ENCODE measurements at places on chromosomes 12 and 14. TPM values are rescaled to one million over a fixed set of nuclear protein-coding genes. Genes with fewer than 3 reads are reported as not detected.
A peak's percentile ranks its signal among the peaks of the same experiment; 100 is the strongest.

- ATAC-seq: no peak
Observed at GRCh38 chr14:68160779-68161546, 341.4 kb downstream of the RAD51B start.

DNA sequence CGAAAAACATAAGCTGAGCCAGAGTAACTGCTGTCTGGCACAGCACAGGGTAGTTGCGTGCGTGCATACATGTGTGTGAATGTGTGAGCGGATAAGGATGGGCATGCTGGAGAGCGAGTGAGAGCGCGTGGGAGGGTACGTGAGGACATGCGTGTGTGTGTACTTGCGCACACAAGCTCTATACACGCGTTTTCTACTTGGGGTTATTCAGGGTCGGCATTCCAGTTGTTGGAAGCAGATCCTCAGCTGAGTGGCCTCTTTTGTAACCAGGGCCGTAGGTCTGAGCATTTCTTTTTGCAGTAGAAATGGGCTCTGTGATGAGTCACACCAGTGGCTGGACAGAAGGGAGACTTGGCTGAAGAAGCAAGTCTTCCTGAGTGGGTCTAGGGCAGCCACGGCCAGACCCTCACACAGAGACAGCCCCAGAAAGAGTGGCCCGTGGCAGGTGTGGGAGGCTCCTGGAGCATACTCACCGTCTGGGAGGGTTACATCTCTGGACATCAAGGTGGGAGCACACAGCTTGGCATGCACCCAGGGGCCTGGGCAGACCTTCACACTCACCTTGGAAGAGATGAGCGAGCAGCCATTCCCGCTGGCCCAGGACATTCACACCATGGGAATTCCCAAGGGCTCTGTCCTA, 78.0 kb downstream of the LRRC74A start:
- ATAC-seq: peak; percentile 83

DNA sequence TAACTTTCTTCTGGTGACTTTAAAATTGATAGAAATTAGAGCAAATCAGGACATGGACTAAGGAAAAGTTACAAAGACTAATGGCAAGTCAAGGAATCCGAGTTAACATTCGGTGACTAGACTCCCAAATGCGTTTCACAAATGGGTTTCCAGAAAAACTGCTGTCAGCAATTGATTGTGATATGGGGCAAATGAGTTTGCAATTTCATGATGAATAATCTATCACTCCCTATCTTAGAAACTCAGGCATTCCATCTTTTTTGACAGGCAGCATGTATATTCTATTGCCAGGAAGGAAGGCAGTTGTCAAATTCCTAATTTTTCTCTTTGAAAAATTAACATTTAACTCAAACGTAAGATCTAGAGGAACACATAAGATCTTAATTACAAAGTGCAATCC, 40.5 kb upstream of the PLXNC1 start:
- ATAC-seq: no peak

DNA sequence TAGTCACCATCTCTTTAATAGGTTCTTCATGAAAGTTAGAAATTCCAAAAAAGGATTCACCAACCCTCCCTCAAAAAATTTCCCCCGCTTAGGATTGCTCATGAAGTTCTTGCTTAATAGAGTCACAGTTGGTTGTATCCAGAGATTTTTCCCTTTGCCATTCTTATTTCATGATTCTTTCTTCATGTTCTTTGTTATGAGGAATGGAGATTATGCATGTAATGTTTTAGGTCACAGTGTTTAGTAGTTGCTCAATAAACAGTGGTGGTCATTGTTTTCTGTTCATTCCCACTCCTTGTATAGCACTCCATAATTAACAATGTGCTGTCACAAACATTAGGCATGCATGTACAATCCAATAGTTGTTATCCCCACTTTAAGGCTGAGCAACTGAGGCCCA, 51.2 kb upstream of the RTRAF start:
- no peak for ATAC-seq

GRCh38 chr12:42444192-42444943, 118.4 kb downstream of the PPHLN1 start:
- no peak for ATAC-seq

DNA sequence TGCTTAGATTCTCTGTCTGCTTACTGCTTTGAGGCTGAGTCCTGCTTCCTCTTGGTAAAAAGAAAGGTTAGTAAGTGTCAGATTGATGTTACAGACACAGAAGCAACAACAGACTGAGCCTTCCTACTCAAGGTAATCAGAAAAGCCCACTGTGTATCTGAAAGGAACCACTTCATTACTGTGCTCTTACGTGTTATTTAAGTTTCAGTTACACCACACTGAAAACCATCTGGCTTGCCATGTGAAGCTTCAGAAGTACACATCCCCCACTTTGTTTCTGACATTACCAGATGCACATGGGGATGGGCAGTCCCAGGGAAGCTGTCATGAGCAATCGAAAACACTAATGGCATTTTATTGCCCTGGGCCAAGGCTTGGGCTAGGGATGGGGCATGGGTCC, 1290.1 kb downstream of the AACS start:
- ATAC-seq: no peak

DNA sequence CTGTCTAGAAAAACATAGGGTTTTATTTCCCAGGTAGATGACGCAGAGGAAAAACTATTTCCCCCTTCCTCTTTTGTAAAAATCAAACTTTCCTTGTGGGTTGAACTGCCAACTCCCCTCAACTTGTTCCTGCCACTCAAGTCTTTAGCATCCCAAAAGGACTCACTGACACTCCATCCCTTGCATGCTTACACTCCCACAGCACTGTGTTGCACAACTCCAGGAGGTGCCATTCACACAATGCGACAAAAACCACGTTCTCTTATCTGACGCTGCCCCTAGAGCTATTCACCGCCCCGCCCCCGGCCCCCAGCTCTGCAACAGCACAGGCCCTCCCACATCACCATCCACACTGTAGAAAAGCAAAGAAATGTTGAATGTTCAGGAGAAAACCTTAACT, 16.9 kb upstream of the STON2 start:
- no peak for ATAC-seq

DNA sequence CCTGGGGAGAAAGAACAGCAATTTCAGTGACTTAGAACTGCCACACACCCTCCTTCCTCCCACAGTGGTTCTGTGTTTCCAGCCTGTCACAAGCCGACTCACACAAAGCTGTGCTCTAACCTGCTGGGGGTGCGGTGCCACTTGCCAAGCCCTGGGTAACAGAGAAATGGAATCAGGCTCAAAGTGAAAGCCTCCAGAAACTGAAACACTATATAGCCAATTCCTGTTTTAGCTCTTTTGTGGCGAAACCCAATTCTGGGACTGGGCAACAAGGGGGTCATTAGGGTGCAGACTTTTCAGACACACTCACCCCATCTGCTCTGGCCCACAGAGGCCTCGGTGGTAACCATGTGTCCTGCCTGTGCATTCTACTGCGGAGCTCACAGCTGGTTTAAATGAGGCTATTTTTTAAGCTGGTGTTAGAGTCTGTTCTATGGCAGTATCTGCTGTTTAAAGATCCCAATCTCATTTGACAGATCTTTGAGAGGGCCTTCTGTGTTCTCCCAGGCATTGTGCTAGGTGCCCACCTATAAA, 15.2 kb upstream of the ACTR6 start:
- ATAC-seq: no peak

DNA sequence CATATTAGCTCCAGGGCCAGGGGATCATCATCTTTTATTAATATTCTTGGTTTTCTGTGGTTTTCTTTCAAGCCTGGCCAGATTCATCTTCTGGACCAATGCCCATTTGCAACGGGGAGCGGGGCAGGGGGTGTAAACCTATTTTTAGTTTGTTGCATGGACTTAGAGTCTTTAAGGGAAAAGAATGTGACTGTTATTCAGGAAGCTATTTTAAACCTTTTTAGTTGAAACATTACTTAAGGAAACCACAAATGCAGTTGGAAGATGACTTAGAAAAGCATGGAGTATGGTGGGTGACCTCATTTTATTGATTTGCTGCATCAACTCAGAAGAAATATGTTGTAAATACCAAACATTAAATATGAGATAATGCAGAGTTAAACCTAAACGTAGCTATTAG, 368.4 kb upstream of the E2F7 start:
- no peak for ATAC-seq

Gene LRRC9
- not detected for total RNA-seq

Gene TRHDE
- total RNA-seq: 0.81 TPM

Gene MYO1H
- total RNA-seq: not detected

- ATAC-seq: no peak
Observed at GRCh38 chr12:124088217-124088907, 115.3 kb downstream of the ZNF664 start.

DNA sequence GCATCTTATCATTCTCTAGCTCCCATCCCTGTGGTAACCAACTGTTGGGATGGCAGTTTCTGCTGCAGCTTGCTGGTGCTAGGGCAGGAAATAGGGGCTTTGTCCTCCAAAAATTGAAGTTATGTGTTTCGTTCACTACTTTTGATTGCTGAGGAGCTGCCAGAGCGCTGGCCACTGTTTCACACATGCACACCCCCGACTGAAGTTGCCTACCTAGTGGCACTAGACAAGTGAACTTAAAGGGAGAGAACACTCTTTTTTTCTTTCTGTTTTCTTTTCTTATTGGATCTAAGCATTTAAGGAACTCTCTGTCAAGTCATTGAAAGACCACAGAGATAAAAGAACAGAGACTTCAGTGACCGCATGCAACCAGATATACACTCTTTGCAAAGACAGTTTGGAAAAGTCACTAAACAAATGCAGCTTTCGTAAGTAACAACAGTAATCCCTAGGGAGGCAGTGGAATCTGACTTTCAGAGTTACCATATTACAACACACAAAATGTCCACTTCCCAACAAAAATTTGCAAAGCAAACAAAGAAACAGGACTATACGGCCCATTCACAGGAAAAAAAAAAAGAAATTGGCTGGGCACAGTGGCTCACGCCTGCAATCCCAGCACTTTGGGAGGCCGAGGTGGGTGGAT, 12.0 kb downstream of the TFCP2 start:
- ATAC-seq: no peak

GRCh38 chr14:22573804-22574203, 15.2 kb downstream of the DAD1 start:
- no peak for ATAC-seq

DNA sequence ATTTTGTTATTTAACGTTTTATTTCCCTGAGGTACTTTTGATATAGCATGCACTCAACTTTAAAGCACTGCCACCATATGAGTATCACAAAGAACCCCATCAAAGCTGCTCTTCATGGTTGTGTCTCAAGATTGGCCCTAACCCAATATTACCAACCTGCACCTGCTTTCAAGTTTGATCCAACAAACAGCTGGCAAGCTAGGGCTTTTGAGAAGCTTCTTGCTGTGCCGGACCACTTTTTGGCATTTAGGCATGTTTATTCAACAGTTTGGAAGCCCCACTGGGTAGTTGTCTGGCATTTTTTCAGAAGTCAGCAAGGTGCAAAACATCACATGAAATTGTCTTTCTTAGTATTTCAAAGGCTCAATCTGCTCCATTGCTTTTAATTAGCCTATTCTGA, 137.2 kb upstream of the PLEKHA5 start:
- ATAC-seq: no peak

DNA sequence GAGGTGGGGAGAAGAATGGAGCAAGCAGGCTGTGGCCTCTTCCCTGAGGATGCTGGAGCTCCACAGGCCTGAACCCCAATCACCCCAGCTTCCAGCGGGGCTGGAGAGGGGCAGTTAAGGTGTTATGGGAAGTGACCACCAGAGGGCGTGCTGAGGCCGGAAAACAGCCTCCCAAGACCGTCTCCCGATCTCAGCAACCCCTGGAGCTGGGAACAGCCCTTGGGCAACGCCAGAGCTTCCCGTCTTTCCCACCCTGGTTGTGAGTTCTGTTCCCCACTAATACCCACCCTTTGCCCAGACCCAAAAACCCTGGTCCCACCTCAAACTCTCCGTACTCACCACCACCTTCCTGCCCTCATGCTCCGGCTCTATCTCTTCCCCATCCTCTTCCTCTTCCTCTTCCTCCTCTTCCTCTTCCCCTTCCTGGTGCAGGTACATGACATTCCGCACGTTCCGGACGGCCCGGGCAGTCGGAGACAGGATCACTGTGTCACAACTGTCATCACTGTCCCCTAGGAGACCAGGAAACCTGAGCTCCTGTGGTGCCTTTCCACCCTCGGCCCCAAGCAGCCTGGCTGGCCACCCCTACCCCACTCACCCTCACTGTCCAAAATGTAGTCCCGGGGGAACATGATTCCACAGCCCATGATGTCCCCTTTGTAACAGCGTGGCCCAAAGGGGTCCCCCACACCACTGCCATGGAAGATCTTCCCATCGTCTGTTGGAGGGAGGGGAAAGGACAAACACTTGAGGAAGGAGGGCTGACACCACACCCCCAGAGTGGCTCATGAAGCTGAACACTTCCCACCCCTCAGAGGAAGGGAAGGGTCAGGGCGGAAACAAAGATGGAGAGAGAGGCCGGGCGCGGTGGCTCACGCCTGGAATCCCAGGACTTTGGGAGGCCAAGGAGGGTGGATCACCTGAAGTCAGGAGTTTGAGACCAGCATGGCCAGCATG, 12.9 kb downstream of the SPRYD3 start:
- ATAC-seq: peak; percentile 60

GRCh38 chr12:51889216-51890132, 1.6 kb downstream of the ANKRD33 start:
- ATAC-seq: no peak

- ATAC-seq: no peak
Observed at GRCh38 chr12:113762155-113762881, 203.8 kb downstream of the RBM19 start.

- ATAC-seq: no peak
Observed at GRCh38 chr12:65518771-65519170, 240.3 kb downstream of the MSRB3 start.

DNA sequence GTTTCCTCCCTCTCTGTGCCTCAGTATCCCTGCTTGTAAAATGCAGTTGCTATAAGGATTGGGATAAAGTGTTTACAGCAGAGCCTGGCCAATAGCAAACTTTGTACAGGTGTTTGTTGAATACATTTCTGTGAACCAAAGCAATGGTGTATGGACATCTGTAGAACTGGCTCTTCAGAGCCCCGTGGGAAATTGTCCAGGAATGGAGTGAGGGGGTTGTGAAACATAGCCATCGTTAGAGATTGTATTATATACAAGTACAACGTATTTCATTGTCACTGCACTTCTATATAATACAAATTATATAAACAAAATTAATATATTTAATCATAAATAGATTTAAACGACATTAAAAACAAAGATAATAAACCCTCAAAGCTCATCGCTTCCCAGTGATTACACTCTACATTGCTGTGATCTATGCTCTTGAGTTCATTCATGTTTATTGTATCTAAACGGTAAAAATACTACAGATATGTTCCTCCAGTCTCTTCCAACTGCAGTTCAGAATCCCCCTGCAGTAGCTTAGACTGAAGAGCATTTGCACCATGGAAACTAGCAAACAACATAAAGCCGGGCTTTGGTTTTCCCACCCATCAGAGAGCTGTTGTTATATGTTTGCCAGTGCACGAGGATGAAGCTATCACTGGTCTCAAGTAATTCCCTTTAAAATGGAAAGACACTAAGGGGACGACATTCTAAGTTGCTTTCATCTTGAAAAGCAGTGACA, 216.7 kb downstream of the TMEM132C start:
- no peak for ATAC-seq

- no peak for ATAC-seq
Observed at GRCh38 chr14:75254901-75255584, 23.6 kb upstream of the FOS start.

All from gastroesophageal sphincter (tissue), 4 donors.